ENCODE measurements at places on chromosomes 2 and 18. TPM values are rescaled to one million over a fixed set of nuclear protein-coding genes. Genes with fewer than 3 reads are reported as not detected.

The PTPRN gene
- 1.1 TPM for total RNA-seq

The OSBPL1A gene
- total RNA-seq: 19.4 TPM

The TXNDC2 gene
- 0.45 TPM for total RNA-seq

The EGR4 gene
- total RNA-seq: 0.28 TPM

All from A549 treated with Mapracorat at 1 μM for 4 hours (cell line).